ENCODE measurements at places on chromosomes 12 and 14. TPM values are rescaled to one million over a fixed set of nuclear protein-coding genes. Genes with fewer than 3 reads are reported as not detected.

KIF26A gene
- total RNA-seq: 1.7 TPM

OAS2 gene
- 0.33 TPM for total RNA-seq

GPR68 gene
- 1.3 TPM for total RNA-seq

GLIPR1L1 gene
- total RNA-seq: not detected

PRKD1 gene
- total RNA-seq: 0.71 TPM

TTC7B gene
- 14.7 TPM for total RNA-seq

TMCC3 gene
- total RNA-seq: 7.6 TPM

C12orf50 gene
- total RNA-seq: not detected

OTX2 gene
- total RNA-seq: not detected

COQ10A gene
- 18.3 TPM for total RNA-seq

All from airway epithelial cell (primary cell).